Purkinje cell (primary cell): ENCODE measurements at places on chromosomes 2 and 18. TPM values are rescaled to one million over a fixed set of nuclear protein-coding genes. Genes with fewer than 3 reads are reported as not detected.

The PSMA8 gene
- 1.5 and 2.1 TPM in 2 replicates for polyA plus RNA-seq

The SIX2 gene
- polyA plus RNA-seq, result not detected in 2 replicates

The STAM2 gene
- polyA plus RNA-seq, result 11.1 and 16.9 TPM in 2 replicates

The FBXO15 gene
- 9.5 and 25.9 TPM in 2 replicates for polyA plus RNA-seq

The CAVIN2 gene
- polyA plus RNA-seq, result 0.55 TPM in 1 of 2 replicates, not detected in the other

The TFCP2L1 gene
- not detected in 2 replicates for polyA plus RNA-seq

The TANC1 gene
- polyA plus RNA-seq, result 93.5 and 118 TPM in 2 replicates

The NFATC1 gene
- polyA plus RNA-seq, result 0.17 and 0.91 TPM in 2 replicates

The FIGN gene
- 11.4 TPM in 2 replicates for polyA plus RNA-seq

The LRATD1 gene
- 1.2 and 6.2 TPM in 2 replicates for polyA plus RNA-seq

The ABHD1 gene
- polyA plus RNA-seq, result not detected in 2 replicates

The UGT1A9 gene
- polyA plus RNA-seq, result not detected in 2 replicates

The VSNL1 gene
- polyA plus RNA-seq, result 44.8 and 442 TPM in 2 replicates

The LIMS4 gene
- polyA plus RNA-seq, result not detected in 2 replicates

The EVX2 gene
- polyA plus RNA-seq, result not detected in 2 replicates

The ST8SIA3 gene
- 277 and 381 TPM in 2 replicates for polyA plus RNA-seq

The RAD51AP2 gene
- polyA plus RNA-seq, result 0.46 TPM in 1 of 2 replicates, not detected in the other

The CYRIA gene
- polyA plus RNA-seq, result 9.6 and 32.0 TPM in 2 replicates

The CHRNG gene
- polyA plus RNA-seq, result not detected in 2 replicates

The VWC2L gene
- polyA plus RNA-seq, result 1.3 TPM in 1 of 2 replicates, not detected in the other

The SLC39A6 gene
- 72.4 and 75.3 TPM in 2 replicates for polyA plus RNA-seq

The ACTR2 gene
- polyA plus RNA-seq, result 101 and 117 TPM in 2 replicates

The CCDC148 gene
- 6.8 and 8.5 TPM in 2 replicates for polyA plus RNA-seq

The UGP2 gene
- 151 and 154 TPM in 2 replicates for polyA plus RNA-seq

The LYPD6B gene
- not detected in 2 replicates for polyA plus RNA-seq

The SGPP2 gene
- 3.1 and 3.2 TPM in 2 replicates for polyA plus RNA-seq

The ZNF396 gene
- 2.4 and 3.0 TPM in 2 replicates for polyA plus RNA-seq

The SEMA4C gene
- polyA plus RNA-seq, result 0.09 TPM in 1 of 2 replicates, not detected in the other

The HOXD3 gene
- not detected in 2 replicates for polyA plus RNA-seq

The YWHAQ gene
- polyA plus RNA-seq, result 662 and 772 TPM in 2 replicates

The FAM161A gene
- polyA plus RNA-seq, result 3.0 TPM in 2 replicates

The TMEFF2 gene
- 101 and 128 TPM in 2 replicates for polyA plus RNA-seq

The SCN7A gene
- 0.34 TPM in 1 of 2 replicates, not detected in the other for polyA plus RNA-seq

The STEAP3 gene
- not detected in 2 replicates for polyA plus RNA-seq

The TUBA4B gene
- polyA plus RNA-seq, result not detected in 2 replicates

The SETBP1 gene
- polyA plus RNA-seq, result 3.5 and 6.1 TPM in 2 replicates

The KIAA2012 gene
- 0.13 and 0.90 TPM in 2 replicates for polyA plus RNA-seq

The FBXO48 gene
- polyA plus RNA-seq, result 0.90 and 2.1 TPM in 2 replicates

The ALPG gene
- polyA plus RNA-seq, result not detected in 2 replicates

The CD302 gene
- 3.3 and 5.9 TPM in 2 replicates for polyA plus RNA-seq

The SLC23A3 gene
- not detected in 2 replicates for polyA plus RNA-seq

The ACKR3 gene
- 0.56 TPM in 1 of 2 replicates, not detected in the other for polyA plus RNA-seq

The DCDC2C gene
- polyA plus RNA-seq, result not detected in 2 replicates

The TUBA3E gene
- polyA plus RNA-seq, result 0.20 TPM in 1 of 2 replicates, not detected in the other

The FEV gene
- not detected in 2 replicates for polyA plus RNA-seq

The KCTD1 gene
- 196 and 216 TPM in 2 replicates for polyA plus RNA-seq

The GLI2 gene
- 0.19 and 0.83 TPM in 2 replicates for polyA plus RNA-seq

The SKOR2 gene
- 10.3 and 17.7 TPM in 2 replicates for polyA plus RNA-seq

The CIB4 gene
- polyA plus RNA-seq, result not detected in 2 replicates

The MROH2A gene
- polyA plus RNA-seq, result not detected in 2 replicates

The CYP1B1 gene
- polyA plus RNA-seq, result 1.1 TPM in 1 of 2 replicates, not detected in the other

The GALNT5 gene
- 0.12 and 1.5 TPM in 2 replicates for polyA plus RNA-seq

The CMPK2 gene
- not detected in 2 replicates for polyA plus RNA-seq

The CCBE1 gene
- 0.04 TPM in 1 of 2 replicates, not detected in the other for polyA plus RNA-seq

The TDRD15 gene
- not detected in 2 replicates for polyA plus RNA-seq

The ERFE gene
- polyA plus RNA-seq, result 3.7 TPM in 1 of 2 replicates, not detected in the other

The GPR45 gene
- polyA plus RNA-seq, result not detected in 2 replicates

The ASB18 gene
- polyA plus RNA-seq, result 0.62 TPM in 1 of 2 replicates, not detected in the other

The FAM228A gene
- polyA plus RNA-seq, result 2.0 and 2.6 TPM in 2 replicates

The TCF23 gene
- not detected in 2 replicates for polyA plus RNA-seq
